ENCODE measurements at places on chromosomes 6 and 20.
A peak's percentile ranks its signal among the peaks of the same experiment; 100 is the strongest.

DNA sequence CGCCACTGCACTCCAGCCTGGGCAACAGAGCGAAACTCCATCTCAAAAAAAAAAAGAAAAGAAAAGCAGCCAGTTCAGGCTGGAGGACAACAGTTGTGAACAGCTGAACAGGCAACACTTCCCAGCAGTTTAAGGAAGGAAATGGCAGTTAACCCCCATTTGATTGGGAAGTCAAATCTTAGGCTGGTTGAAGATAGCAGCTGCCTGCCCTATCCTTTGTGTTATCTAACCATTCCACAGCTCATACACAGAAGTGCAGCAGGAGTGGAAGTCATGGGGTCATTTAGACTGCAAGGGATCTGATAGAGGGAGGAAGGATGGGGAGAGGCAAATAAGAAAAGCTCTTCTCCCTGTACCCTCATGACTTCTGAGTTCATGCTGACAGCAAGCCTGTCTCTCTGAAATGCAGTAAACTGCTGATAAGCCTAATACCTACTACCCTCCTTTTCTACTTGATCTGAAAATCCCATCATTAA lies 35.3 kb downstream of the KCTD20 start:
- DNase-seq = no peak

GRCh38 chr6:145235207-145235606 lies 500.1 kb downstream of the EPM2A start:
- no peak for DNase-seq

- DNase-seq = no peak
These were observed 229.8 kb downstream of the SOD2 start for GRCh38 chr6:159463119-159463829.

DNA sequence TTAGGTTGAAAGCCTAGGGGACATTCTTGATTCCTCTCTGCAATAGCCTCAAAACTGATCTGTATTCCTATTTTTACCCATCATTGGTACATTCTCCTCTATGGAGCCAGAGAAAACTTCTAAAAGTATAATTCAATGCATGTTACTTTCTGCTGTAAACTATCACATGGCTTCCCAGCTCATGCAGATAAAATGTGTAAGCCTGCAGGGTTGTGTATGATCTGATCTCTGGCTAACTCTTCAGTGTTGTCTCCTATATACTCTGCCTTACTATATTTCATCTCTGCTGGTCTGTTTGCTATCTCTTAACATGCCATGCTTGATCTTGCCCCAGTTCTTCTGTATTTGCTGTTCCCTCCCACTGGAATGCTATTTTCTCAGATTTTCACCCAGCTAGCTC lies 323.3 kb upstream of the RSPO3 start:
- no peak for DNase-seq

GRCh38 chr20:62822788-62823651 lies 6.2 kb downstream of the COL9A3 start:
- DNase-seq = no peak

DNA sequence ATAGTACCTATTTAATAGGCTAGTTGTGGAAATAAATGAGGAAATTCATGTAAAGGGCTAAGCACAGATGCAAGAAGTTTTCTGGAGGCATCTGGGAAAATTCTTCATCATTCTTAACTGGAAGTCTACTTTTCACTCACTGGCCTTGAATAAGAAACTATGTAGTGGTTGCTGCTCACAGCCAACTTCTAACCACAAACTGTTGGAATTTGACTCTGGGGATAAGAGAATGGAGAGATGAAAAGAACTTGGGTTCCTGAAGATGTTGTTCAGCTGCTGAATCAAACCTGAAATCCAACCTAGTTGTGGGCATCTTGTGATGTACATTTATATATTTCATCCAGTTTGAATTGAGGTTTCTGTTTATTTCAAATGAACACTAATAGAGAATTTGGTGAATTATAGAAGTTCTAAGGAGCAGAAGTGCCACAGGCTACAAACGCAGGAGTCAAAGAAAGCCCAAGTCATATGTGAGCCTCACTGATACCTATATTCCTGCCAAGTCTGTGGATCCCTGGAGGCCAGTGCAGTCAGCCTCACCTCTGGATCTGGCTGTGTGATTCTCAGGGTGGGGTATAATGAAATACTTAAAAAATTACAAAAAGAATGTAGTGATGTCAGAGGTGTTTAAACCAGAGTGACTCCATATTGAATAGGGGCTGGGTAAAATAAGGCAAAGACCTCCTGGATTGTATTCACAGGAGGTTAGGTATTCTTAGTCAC lies 18.7 kb upstream of the MEI4 start:
- no peak for DNase-seq

- no peak for DNase-seq
These were observed 901 bp downstream of the CEP57L1 start for GRCh38 chr6:109096208-109096607.

- DNase-seq = no peak
These were observed 30.4 kb upstream of the TSHZ2 start for GRCh38 chr20:52941808-52942207.

GRCh38 chr6:11179419-11180202 lies 52.9 kb downstream of the NEDD9 start:
- DNase-seq = no peak

DNA sequence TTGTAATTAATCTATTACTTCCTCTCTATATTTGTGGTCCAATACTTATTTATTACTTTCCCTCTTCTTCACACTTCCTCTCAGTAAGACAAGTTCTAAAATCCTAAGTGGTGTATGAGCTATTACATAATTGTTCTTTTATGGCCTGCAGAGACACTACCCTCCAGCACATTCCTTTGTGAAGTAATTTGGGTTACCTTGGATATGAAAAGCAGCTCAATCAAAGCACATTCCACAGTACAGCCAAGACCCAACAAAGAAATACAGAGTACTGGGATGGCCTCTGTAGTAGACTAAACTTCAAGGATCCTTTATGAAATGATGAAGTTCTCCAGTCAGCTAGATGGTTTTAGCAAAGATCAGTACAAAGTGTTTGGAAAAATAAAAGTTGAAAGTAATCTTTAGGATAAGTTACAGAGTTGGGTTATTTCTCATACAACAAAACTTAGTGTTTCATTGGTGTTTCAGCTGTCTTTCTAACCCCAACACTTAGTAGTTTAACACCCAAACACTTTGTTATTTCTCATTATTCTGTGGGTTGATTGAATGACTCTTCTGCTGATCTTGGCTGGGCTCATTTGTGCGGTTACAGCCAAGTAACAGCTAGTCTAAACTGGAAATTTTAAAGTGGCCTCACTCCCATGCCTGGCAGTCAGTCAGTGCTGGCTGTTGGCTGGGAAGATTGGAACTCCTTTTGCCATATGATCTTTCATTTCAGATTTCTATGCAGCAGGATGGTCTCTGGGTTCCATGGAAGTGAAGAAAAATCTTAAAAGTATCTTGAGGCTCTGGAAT lies 161.5 kb upstream of the POU3F2 start:
- DNase-seq = no peak

DNA sequence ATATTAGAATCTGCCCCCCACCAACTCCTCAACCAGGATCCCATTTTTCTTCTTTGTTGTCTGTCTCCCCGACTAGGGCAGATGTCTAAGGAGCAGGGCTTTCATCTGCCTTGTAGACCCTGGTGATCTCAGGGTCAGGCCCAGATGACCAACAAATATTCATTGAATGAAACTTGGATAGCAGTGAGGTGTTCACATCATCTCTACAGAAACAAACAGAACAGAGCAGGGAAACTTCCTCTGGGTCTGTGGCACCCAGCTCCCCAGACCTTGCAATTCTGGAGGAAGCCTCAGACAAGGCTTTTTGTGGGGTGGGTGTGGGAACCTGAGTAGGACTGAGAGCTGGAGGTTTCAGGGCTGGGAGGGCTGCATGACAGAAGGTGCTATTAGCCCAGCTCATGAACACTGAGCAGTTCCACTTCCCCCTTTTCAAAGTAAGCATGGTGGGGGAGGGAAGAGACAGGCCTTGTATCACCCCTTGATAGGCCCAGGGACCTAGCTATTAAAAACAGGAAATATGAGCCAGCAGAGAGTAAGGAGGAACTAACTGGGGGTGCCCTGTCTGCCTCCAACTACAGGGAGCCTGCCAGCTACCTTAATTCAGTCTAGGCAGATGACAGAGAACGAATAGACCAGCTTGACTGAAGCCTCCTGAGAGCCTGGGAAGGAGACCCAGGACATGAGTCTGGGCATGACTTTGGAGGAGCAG lies 37.3 kb upstream of the TOP1 start:
- DNase-seq = no peak

DNA sequence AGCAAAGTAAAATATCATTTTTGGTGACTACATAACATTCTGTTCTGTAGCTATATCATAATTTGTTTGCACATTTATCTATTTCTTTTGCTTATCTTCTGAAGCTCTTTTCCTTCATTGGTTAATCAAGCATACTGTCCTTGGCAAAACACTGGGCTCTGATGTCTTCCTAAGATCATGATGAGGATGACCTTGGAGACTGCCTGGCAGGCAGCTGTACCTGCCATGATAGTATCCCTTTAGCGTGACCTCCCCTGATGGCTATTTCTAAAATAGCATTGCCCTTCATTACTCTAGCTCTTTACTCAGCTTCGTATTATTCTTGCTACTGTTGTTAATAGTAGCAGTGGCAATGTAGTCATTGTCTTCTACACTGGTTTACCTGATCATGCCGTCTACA lies 46.0 kb upstream of the ELOVL5 start:
- DNase-seq = no peak

- no peak for DNase-seq
These were observed 58.1 kb downstream of the UBE2V1 start for GRCh38 chr20:50054626-50055511.

- DNase-seq = no peak
These were observed 4.5 kb downstream of the IYD start for GRCh38 chr6:150373260-150373701.

- no peak for DNase-seq
These were observed 35.2 kb upstream of the MRGBP start for GRCh38 chr20:62760856-62761758.

GRCh38 chr20:59828125-59829053 lies 105.0 kb downstream of the SYCP2 start:
- DNase-seq = no peak

DNA sequence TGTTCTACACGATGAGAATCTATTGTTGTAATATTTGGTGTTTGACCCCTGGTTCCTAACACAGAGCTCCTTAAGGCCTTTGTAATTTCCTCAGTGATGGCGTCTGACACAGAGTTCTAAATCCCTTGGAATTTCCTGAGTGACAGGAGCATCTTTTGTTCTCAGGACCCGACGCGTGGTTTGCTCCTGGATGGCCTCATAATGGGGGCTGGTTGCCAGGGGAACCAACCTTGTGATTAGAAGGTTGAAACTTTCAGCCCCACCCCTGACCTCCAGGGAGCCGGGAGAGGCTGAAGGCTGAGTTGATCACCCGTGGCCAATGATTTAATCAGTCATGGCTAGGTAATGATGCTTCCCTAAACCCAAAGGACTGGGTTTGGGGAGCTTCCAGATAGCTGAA lies 20.5 kb upstream of the ZNF133 start:
- DNase-seq = no peak

GRCh38 chr6:15662326-15663129 lies at the start of gene DTNBP1:
TSS of gene DTNBP1 (minus strand) at chr6:15663028. CDS start at chr6:15662869, 159 bp downstream.
- peak; percentile 90 for DNase-seq

DNA sequence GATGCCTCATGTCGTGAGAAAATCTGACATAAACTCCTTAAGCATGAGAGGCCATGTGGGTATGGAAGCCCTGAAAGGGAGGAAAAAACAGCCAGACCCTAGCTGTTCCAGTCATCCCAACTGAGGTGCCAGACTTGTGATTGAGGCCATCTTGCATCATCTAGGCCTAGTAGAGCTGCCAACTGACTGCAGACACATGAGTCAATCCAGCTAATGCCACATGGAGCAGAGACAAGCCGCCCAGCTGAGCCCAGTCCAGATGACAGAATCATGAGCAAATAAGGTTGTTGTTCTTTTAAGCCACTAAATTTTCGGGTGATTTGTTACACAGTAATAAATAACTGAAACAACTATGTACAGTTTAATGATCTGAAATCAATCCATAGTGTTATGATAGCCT lies 680.9 kb downstream of the MAFB start:
- no peak for DNase-seq

DNA sequence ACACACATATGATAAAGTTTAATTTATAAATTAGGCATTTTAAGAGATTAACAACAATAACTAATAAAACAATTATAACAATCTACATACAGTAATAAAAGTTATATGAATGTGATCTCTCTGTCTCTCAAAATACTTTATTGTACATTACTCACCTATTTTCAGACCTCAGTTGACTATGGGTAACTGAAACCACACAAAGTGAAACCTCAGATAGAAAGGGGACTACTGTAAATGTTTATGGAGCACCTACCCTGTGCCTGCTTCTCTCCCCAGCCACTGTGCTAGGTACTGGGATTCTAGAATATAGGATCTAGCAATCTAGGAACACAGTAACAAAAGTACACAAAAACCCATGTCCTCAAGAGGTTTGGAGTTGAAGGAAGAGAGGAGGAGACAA lies 63.4 kb upstream of the BTN3A2 start:
- no peak for DNase-seq

GRCh38 chr20:44174996-44175765 lies 11.8 kb downstream of the JPH2 start:
- DNase-seq = no peak

DNA sequence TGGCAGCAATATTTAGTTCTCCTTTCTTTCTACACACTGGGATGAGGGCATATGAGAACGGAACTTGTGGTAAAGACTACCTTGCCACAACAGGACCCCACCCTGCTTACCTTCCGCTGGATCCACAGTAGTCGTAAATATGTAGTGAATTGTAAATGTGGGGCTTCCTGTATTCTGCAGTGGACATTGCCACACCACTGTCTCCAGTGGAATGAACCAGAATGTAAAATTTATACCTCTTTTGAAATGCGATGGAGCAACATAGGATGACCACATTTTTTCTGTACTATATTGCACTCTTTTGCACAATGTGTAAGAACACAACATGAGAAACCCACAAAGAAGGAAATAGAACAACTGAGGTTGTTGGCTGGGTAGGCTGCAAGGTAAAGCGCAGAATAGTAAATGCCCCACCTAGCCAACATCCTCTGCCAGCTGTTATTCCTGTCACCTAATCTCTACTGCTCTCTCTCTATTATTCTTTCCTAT lies 16.1 kb upstream of the RIPOR2 start:
- DNase-seq = no peak

DNA sequence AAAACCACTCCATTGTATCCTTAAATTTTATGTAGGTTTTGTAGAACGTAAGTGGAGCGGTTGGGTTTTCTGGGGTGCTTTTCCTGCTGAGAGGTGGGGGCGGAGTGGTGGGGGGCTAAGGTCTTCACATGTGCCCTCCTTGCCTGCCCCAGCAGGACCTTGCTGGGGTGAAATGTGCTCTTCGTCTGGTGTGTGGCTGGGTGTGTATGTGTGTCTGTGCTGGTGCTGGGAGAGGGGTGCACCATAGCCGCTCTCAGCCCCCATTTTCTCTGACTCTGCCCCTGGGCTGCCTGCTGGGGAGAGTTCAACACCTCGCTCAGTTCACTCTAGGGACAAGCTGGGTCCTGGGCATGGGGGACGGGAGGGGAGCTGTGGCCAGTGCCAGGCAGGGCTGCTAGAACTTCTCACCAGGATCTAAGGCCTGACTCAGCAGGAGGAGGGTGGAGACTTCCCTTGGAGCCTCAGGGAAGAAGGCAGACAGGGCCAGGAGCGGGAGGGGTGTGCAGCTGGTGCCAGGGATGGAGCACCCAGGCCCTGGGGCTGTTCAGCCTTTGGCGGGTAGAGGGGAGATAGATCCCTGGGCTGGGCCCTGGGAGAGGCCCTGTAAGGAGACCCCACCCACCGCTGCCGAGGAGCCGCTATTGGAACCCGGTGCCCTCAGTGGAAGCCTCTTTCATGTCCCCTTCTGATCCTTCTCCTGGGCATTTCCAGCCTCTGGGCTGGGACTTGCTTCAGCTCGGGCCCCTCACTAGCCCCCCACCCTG lies 4.8 kb downstream of the SOX18 start:
- DNase-seq = no peak

Data from activated CD4-positive, CD25-positive, alpha-beta regulatory T cell treated with anti-CD3 and anti-CD28 coated beads, Interleukin-2, amount 50 U/mL, for 72 hours (primary cell).